ENCODE measurements at places on chromosomes 13 and 19.

DNA sequence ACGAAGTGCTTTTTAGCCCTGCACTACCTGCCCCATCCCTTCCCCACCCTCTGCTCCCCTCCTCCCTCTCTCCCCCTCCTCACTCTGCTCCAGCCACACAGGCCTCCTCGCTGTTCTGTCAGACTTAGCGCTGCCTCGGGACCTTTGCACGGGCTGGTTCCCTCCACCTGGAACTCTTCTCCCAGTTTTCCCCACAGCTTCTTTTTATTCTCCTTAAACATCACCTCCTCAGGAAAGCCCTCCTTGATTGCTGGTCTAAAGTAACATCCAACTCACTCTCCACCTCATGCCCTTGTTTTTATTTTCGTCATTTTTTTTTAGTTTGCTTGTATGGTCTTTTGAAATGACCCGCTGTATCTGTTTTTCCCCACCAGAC is 19.6 kb upstream of the ZNRF4 start:
- no peak for DNase-seq

- DNase-seq: no peak
These were observed 161.4 kb downstream of the MTUS2 start for GRCh38 chr13:28981530-28981929.

- no peak for DNase-seq
These were observed 52.9 kb upstream of the GPR12 start for GRCh38 chr13:26813321-26813979.

- DNase-seq: peak; percentile 78
These were observed 39.7 kb upstream of the IGSF23 start for GRCh38 chr19:44573627-44574026.

- no peak for DNase-seq
These were observed 1198.2 kb upstream of the PCDH9 start for GRCh38 chr13:68428292-68428691.

DNA sequence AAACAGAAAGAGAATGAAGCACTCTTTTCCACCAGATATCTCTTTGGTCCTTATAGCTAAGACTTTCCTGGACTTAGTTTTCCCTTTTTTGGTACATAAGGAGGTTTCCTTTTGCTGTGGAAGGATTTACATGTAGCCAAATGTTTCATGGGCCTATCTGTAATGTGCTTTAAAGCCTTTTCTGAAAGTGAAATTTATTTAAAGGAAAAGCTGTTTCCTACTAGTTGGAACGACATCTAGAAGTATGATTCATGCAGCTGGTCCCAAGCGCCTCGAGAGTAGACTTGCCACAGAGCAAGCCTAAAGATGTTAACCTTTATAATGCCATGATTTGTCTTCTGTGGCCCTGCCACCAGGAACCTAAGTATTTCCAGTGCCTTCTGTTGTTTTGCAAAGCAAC is 390.3 kb downstream of the DLEU7 start:
- DNase-seq: no peak

DNA sequence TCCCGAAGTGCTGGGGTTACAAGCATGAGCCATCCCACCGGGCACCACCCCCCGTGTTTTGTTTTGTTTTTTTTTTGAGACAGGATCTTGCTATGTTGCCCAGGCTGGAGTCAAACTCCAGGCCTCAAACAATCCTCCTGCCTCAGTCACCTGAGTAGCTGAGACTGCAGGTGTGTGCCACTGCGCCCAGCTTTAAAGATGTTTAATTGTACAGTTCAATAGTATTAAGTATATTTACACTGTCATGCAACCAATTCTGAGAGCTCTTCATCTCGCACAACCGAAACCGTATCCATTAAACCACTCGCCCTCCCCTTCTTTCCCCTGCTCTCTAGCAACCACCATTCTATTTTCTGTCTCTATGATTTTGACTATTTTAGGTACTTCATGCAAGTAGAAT is 15.6 kb downstream of the NUCB1 start:
- DNase-seq: no peak

DNA sequence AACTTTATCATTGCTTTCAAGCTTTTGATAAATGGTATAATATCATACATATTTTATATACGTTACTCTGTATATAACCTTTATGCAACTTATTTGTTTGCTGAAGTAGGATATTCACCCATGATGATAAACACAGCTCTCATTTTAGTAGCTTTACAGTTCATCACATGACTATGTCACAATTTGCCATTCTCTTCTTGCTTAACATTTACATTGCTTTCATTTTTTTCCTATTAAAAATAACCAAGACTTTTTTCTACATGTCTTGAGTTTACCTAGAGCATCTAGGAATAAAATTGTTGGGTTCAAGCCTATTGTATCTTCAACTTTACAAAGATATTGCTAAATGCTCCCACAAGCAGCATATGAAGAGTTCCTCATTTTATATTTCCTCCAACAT is 54.0 kb downstream of the KCNRG start:
- DNase-seq: no peak

DNA sequence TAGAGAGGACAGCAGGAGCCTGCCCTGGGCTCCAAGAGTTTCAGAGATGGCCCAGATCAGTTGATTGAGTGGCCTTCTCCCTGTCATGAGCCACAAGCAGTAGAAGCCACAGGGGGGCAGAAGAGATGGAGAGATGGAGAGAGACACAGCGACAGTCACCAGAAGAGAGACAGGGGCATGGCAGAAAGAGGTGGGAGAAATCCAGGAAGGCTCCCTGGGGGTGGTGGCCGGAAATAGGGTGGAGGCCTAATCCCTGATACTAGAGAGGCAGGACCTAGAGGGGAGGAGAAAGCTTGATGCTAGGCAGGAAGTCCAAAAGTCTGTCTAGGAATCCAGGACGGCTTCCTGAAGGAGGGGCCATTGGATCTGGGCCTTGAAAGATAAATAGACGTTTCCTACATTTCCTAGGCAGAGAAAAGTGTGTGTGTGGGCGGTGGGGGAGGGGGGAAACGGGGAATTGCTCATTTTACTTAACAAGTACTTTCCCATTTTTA is 9.6 kb upstream of the TPM4 start:
- peak; percentile 58 for DNase-seq

DNA sequence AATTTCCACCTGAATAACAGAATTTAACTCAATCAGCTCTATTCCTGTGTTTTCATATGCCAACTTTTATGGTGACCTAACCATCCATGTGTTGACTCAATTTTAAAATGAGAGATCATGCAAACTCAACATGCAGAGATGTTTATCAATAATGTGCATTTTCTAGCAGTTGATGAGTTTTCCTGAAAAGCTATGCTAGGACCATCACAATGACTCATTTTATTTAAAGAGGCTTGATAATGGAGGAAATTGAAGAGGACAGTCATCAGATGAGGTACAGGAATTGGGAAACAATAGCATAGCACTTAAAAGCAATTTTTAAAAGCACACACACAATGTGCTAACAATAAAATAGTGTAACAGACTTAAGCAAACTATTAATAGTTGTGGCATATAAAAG is 127.1 kb downstream of the VWA8 start:
- no peak for DNase-seq

DNA sequence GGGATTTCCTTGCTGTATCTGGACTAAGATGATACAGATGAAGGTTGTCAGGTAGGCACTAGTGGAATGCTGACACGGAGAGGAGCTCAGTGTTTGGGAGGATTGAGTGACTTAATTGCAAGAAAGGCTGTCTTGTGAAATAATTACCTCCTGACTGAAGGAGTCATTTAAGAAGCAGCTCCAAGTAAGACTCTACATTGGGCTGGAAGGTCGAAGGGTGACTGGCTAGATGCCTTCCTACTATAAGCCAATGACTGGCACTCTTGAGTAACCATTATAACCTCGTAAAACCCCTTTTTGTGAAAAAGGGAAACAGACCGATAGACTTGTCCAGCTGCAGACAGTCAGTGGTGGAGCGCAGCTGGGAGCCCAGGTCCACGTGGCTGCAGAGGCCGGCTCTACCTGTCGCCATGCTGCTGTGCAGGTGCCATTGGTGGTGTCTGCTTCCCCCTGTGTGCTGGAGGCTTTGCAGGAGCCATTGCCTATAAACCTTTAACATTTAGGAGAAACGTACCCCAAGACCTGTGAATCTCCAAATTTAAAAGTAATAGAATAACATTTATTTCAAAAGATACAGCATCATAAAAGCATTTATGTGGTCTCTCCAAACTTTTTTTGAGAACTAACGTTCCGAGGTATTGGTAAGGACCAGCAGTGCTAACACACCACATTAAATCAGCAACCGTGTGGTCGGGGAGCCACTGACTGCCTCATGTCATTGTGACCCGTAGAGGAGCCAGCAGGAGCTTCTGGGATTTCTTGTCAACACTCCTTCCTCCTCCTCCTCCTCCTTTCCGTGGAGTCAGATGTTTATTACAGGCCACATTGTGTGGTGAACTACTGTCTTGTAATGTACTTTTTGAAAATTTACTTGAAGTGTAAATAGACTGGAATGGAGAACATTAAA is 80.4 kb upstream of the TEX29 start:
- DNase-seq: no peak

- no peak for DNase-seq
These were observed 2.2 kb downstream of the NDFIP2 start for GRCh38 chr13:79483086-79483706.

- no peak for DNase-seq
These were observed 5.9 kb upstream of the SLC7A10 start for GRCh38 chr19:33231511-33231910.

- DNase-seq: peak; percentile 77
These were observed 3.5 kb downstream of the KLF2 start for GRCh38 chr19:16327911-16328823.

DNA sequence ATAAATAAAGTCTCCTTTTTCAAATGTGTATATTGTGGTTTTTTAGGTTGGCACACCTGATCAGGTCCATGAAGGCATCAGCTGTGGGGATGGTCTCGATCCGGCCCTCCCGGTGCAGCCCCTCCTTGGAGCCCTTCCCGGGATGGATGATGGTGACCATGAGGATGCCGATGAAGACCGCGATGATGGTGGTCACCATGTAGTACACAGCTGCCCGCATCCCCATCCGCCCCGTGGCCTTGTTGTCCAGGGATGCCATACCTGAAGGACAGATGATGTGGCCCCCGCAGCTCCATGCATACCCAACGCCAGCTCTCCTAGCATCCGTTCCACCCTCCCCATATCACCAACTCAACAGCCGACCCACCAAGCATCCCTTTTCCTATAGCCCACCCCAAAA is 11.4 kb downstream of the SLC1A6 start:
- no peak for DNase-seq

DNA sequence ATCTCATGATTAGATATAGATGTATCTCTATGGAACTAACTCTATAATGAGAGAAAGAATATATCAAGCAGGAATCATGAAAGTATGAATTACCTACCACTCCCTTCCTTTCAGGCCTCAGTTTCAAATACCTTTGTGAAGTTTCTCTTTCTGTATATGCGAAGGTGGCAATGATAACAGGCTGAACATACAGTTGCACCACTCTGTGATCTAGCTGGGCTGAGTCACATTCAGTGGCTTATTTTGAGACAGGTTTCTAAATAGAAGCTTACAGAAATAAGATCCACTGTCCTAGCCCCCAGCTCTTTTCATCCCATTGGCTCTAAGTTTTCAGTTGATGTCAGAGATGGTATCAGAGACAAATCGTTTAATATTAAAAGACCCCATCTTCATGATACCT is 662.0 kb downstream of the SLITRK1 start:
- no peak for DNase-seq

GRCh38 chr13:64992314-64992713 is 2237.8 kb downstream of the PCDH9 start:
- no peak for DNase-seq

- DNase-seq: no peak
These were observed 827.6 kb downstream of the DACH1 start for GRCh38 chr13:71039440-71039839.

- peak; percentile 70 for DNase-seq
These were observed 13.1 kb upstream of the CEACAM16 start for GRCh38 chr19:44685877-44686276.

GRCh38 chr19:41248895-41249294 is 15.3 kb upstream of the HNRNPUL1 start:
- no peak for DNase-seq

- no peak for DNase-seq
These were observed 332.1 kb downstream of the UQCRFS1 start for GRCh38 chr19:28880735-28881401.

DNA sequence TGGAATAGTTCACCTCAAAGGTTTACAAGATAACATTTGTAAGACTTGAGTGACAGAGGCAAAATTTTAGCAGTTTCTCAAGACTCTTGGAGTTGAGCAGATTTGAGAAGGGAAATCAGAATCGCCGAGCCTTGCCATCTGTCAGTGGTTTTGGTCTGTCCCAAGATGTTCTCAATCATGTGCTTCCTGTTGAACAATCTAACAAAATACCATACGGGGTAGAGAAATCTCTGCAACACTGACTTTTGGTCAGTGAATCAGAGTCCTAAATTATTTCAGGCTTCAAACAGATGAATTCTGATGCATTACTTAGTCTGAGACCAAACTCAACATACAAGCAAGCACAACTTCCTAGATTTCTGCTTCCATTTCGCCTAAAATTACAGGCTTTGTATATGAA is 3.8 kb downstream of the KCTD12 start:
- peak; percentile 50 for DNase-seq

DNA sequence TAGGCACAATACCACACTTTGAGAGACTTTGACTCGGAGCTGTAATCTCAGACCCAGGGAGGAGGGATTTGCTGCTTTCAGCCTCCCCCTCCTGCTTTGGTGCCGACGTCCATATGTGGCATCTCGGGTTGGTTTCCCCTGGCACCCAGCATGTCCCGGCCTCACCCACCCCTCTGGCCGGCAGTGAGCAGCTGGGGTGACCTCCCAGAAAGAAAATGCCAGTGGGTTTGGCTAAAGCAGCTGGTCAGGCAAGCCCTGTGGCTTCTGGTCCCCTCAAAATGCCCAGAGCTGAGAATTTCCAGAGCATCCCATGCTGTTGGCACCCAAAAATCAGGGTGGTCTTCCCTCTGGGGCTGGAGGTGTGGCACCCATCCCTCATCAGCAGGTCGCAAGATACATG is 34.1 kb downstream of the INSR start:
- no peak for DNase-seq

- no peak for DNase-seq
These were observed 170.9 kb downstream of the COL4A1 start for GRCh38 chr13:110135977-110136597.

GRCh38 chr13:82165396-82166174 is 1716.7 kb downstream of the SLITRK1 start:
- no peak for DNase-seq

- DNase-seq: peak; percentile 42
These were observed 23.4 kb upstream of the SLC7A10 start for GRCh38 chr19:33248954-33249613.

DNA sequence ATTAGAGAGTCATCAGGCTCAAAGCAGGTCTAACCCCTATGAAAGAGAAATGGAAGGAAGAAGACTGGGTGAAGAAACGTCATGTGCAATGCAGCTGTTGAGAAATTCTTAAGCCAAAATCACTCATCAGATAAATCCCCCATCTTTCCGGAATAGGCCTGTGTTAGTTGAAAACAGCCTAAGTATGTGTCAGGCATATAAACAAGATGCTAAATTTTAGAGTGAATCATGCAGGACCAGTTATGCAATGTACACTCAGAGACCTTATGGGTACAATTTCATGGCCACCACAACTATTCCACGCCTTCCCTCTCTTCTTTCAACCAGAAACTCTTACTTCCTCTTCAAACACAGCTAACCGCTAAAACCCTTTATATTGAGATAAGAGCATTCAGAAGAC is 717.7 kb upstream of the ATXN8OS start:
- DNase-seq: peak; percentile 89
